ENCODE measurements at places on chromosomes 4 and X.

GRCh38 chr4:92455951-92456350 is 152.2 kb downstream of the GRID2 start:
- peaks cover 1% of the 10 kb centered on the region for H3K27me3 ChIP-seq
- no peak overlapping the region for H3K4me3 ChIP-seq
- DNase-seq: no peak
- H3K27ac ChIP-seq: peak overlapping the region; percentile 96
- H3K36me3 ChIP-seq: no peaks in the 10 kb centered on the region

- H3K27me3 ChIP-seq: no peaks in the 10 kb centered on the region
- no peak overlapping the region for H3K4me3 ChIP-seq
- H3K36me3 ChIP-seq: no peaks in the 10 kb centered on the region
Measured at GRCh38 chr4:64625438-64625837, 216.2 kb upstream of the TECRL start.

DNA sequence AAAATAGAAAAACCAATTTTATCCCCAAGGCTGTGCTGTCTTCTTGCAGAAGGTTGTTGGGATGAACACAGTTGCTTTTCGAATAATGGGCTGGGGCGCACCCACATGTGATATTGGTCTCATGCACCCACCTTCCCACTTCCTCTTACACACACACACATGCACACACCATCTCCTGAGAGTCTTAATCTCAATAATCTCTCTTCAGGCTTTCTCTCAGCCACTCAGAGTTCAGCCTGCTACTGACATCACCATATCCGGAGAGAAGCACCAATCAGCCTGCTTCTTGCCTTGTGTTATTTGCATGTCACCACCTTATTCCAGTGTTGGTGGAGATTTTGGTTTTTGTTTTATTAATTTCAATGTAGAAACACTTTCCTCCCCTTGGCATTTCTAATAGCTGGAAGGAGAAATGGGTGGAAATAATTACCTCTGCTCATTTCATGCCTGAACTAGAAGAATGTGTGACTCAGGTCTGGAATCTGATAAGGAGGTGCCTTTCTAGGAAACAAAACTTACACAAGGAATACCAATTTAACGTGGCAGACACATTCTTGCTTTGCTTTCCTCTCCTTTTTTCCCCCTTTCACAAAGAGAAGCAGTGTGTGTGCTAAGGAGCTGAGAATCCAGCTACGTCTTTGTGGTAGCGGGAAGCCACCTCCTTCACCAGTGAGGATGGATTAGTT is 400.2 kb downstream of the MID1IP1 start:
- H3K27ac ChIP-seq: no peak overlapping the region
- no peak overlapping the region for H3K4me3 ChIP-seq
- no peaks in the 10 kb centered on the region for H3K4me1 ChIP-seq
- H3K36me3 ChIP-seq: no peaks in the 10 kb centered on the region

DNA sequence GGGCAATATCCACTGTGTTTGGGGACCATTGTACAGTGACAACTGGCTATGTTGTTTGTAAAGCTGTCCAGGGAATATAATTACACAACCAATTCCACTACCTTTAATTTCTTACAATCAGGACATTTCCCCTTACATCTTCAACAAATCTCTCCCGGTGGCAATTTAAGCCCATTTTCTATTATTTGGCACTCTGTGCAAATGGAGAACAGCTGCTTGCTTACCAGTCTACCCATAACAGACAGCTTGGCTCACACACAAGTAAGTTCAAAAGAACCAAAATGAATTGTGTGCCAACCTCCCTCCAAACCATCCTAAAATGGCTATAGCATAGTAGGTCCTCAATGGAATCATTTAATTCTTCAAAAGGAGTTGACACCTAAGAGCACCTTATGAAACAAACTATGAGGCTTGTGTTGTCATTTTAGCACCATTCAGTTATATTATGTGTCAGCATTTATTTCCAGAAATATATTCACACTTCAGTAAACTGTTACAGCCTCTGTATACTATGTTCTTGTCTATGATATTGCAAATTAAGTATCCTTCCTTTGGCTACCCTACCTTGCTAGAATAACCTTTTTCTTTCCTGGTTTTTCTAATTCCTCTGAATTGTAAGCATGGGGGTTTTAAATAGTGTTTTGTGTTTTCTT is 18.4 kb downstream of the GABRA4 start:
- no peaks in the 10 kb centered on the region for H3K36me3 ChIP-seq
- H3K4me1 ChIP-seq: no peaks in the 10 kb centered on the region
- no peak overlapping the region for H3K4me3 ChIP-seq

DNA sequence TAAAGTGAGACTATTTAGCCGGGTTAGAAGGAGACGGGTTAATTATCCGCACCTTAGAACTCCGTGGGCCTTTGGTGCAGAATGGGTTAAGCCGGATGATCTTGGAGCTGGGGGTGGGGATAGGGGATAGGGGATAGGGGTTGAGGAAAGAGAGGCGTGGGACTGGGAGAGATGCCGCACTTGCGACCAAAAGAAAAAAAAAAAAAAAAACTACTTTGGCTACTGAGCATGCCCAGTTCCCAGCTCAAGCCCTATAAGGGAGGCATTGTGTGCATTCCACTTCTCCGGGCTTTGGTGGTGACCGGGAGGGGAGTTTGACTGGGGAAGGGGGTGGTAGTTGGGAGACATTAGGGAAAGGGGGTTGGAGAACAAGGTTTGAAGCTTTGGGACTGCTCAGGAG is at the start of gene SLITRK4:
Gene SLITRK4, minus strand, starts transcription at position 187 of the 400 bp plus-strand sequence. CDS start 4,993 bp downstream, outside the sequence.
- peaks cover 8% of the 10 kb centered on the region for H3K27me3 ChIP-seq
- H3K4me3 ChIP-seq: peak within 1 kb of the TSS; percentile 97
- peak within 1 kb of the TSS; percentile 86 for H3K27ac ChIP-seq
- H3K4me1 ChIP-seq: peaks cover 11% of the 10 kb centered on the region
- peaks cover 4% of the 10 kb centered on the region for H3K36me3 ChIP-seq

DNA sequence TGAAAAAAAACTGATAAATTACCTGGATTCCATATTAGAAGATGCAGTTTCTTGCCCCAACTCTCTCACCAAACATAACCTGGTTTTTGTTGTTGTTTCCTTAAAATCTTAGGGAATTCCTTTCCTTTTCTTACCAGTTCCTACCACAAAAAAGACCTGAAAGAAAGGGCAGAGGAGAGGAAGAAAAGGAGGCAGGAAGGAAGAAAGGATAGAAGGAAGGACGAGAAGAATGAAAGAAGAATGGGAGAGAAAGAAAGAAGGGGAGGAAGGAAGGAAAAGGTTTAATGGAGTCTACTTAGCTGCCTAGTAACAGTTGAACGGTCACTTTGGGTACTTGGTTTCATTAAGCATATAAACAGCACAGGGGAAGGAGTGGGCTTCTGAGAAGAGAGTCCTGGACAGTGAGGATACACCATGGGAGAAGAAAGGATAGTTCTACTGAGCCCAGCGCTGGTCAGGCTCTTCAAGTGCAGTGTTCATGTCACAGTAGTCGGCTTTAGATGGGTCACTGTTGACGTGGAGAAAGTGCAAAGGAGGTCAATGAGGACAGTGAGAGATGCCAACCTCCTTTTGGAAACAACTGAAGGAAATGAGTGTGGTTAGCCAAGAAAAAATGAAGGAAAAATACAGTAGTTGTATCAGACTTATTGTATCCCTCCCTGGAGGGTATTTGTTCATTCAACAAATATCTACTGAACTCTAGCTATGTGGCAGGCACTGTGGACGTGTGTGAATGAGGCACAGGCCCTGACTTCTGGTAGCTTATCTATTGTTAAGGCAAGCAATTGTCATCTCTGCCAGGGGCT is 1.1 kb upstream of the CHIC2 start:
- peak; percentile 9 for DNase-seq
- peak overlapping the region; percentile 83 for H3K4me3 ChIP-seq
- peaks cover 52% of the 10 kb centered on the region for H3K4me1 ChIP-seq

DNA sequence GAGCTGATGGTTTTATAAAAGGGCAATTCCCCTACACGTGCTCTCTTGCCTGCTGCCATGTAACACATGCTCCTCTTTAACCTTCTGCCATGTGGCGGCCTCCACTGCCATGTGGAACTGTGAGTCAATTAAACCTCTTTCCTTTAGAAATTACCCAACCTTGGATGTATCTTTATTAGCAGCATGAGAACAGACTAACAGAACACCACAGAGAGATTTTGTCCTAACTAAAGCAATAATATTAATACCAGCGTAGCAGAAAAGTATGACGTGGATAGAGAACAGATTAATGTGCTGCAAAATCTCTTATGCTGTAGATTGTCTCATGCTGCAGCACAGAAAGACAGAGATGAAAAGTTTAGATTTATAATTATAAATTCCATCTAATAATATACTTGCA is 23.1 kb downstream of the AIMP1 start:
- H3K27ac ChIP-seq: no peak overlapping the region
- no peaks in the 10 kb centered on the region for H3K4me1 ChIP-seq
- DNase-seq: no peak
- peak overlapping the region; percentile 9 for H3K4me3 ChIP-seq

GRCh38 chr4:126346654-126347053 is 1031.9 kb downstream of the FAT4 start:
- DNase-seq: no peak
- H3K4me3 ChIP-seq: no peak overlapping the region
- H3K4me1 ChIP-seq: no peaks in the 10 kb centered on the region
- H3K36me3 ChIP-seq: no peaks in the 10 kb centered on the region
